Stimulated activated CD8-positive, alpha-beta memory T cell treated with anti-CD3 and anti-CD28 coated beads, Interleukin-15, amount 100 ng/mL, for 4 hours (primary cell): ENCODE measurements at places on chromosomes 4 and X.

DNA sequence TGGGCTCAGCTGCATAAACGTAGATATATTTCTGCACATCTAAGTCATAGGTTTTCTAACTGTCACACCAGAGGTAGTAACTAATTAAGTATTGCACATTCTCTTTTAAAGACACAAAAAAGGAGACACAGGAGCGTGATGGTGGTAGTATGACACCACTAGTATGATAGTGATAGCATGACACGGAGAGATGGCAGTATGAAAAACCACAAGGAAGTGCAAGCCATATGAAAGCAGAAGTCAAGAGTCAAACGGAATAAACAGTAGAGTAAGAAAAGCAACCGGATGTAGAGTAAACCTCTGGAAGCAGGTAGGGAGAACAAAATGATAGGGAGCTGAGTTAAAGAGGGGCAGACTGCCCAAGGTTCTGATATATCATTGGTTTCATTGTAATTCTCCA is 382.2 kb upstream of the INTU start:
- no peak for DNase-seq

DNA sequence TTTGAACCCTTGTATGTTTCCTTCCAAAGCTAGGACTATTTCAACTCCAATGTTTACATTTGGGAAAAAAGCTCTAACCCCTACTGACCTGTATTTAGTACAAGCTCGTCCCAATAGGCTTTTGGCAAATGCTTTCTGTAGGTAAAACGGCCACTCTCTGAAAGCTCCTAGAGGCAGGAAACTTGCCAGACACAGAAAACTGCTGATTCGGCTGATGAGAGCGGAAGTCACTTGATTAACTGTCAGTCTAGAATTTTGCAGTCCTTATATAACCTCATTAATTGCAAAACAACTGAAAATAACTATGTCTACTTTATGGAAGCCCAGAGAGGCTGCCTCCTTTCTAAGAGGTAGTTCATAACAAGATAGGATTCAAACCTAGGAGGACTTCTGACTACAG is 108.1 kb downstream of the TSPAN7 start:
- no peak for DNase-seq

GRCh38 chr4:1380368-1381151 is 25.7 kb downstream of the NKX1-1 start:
- DNase-seq = no peak

- DNase-seq = no peak
Observed at GRCh38 chr4:81874661-81875515, 403.2 kb upstream of the RASGEF1B start.

GRCh38 chrX:2691543-2692220 is 587 bp downstream of the CD99 start:
- DNase-seq = no peak
